ENCODE measurements at places on chromosomes 5 and 9.

GRCh38 chr5:169950333-169950732 is 30.0 kb downstream of the INSYN2B start:
- no peak for DNase-seq

GRCh38 chr9:38708759-38709158 is 11.2 kb downstream of the FAM240B start:
- no peak for DNase-seq

DNA sequence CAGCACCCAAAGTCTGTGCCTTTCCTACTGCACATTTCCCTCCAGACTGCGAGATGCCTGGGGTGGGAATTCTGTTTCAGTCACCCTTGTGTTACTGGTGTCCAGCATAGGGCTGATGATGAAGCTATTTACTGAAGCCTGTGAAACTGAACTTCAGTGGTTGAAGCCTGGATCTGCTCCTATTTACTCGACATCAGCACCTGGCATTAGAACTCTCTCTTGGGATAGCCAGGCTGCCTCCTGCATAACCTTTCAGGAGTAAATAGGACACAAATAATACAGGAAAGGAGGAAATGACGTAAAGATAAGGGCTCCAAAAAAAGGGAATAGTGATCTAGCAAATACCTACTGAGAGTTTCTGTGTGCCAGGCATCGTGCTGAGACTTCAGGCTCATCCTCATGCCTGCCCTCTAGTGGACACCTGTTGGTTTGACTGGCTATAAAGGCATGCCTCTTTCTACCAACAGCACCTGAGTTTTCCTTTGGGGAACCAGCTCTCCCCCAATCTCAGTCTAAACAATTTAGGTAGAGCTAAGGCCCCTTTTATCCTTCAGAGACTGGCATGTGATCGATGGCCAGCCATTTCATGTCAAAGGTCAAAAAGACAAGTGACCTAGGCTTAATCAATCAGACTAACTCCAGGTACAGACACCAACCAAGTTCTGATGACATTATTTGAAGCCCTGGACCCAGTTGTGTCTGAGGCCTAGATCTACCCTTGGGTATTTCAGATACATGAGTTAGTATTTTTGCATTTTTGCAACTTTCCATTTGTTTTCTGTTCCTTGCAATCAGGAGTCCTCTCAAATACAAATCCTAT is 192.1 kb upstream of the TRIM32 start:
- no peak for DNase-seq

DNA sequence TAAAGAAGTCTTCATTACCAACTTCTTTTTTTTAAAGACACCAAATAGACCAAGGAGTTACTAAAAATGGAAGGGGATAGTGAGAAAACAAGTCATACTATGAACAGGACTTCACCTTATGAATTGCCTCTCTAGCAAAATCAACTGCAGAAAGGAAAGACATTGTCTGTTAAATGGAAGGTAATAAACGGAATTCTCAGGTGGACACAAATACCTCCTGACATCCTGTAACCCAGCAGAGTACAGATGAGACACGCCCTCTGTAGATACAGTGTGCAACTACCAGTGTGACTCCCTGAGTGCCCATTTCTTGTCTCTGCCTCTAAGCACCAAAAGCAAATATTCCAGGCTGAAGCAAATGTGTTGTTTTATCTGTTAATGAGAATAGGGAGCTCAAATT is 12.2 kb upstream of the PLPP1 start:
- DNase-seq = no peak

GRCh38 chr5:122880749-122881148 is 35.3 kb downstream of the SNX24 start:
- DNase-seq = no peak

- DNase-seq = no peak
Observed at GRCh38 chr5:141528291-141528984, 39.6 kb downstream of the PCDHGC5 start.
